ENCODE measurements at places on chromosomes 13 and 19.
A peak's percentile ranks its signal among the peaks of the same experiment; 100 is the strongest.

GRCh38 chr19:48806818-48807589 lies 3.8 kb downstream of the BCAT2 start:
- no peak for DNase-seq

DNA sequence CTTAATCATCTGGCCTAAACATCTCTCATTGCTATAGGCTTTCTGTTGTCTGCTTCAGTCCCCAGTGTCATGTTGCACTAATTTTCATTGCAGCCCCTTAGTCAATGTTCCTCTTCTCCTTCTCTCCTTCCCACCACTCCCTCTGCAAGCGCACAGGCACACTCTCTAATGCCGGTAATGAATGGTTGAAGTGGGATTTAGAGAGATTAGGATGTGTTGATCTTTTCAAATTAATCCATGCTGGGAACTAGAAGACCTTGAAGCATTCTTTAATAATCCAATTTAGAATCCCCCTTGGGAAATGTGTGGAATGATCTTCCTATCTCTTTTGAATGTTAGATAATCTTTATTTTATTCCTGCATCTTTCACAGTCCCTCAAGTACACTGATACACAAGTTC lies 33.2 kb upstream of the NDFIP2 start:
- DNase-seq, result no peak

GRCh38 chr19:31545777-31546176 lies 196.5 kb upstream of the TSHZ3 start:
- no peak for DNase-seq

- DNase-seq, result no peak
These were observed 7.1 kb upstream of the PNMA8A start for GRCh38 chr19:46478356-46478986.

DNA sequence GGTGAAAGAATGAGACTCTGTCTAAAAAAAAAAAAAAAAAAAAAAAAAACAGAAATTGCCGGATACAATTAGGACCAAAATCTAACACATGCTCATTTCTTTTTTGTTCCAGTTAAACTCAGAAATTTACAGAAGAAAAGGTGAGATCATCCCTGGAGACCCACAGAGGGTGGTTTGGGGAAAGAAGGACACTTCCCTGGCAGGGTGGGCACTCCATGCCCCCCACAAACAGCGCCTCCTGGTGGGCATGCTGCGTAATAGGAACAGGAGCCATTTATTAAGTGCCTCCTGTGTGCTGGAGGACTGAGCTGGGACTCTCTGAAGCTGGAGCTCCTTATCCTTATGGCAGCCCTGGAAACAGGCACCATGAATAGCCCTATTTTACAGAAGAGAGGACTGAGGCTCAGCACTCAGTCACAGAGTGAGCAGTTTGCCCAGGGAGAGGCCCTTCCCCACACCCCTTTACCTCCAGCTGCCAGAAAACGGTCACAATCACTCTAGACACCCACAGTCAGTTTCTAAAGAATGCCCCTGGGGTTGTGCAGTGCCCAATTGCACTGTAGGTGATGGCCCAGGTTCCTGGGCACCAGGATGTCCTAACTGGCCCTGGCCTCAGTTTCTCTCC lies 10.1 kb downstream of the C19orf38 start:
- no peak for DNase-seq

DNA sequence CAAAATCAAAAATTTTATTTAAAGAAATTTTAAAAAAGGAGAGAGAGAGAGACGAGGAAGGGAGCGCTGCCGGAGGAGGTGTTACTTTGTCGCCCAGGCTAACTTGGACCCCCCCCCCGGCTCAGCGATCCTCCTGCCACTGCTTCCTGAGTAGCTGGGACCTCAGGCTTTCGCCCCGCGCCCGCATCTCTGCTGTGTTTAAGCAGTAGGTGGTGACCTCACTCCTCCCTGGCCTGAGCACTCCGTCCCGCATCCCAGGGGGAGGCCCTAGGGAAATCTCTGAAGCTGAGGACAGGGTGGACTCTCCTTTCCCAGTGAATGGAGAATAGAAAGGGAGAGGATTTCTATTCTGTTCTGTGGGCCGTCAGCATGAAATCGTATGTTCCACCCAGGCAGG lies 485 bp upstream of the ZNF845 start:
- peak; percentile 5 for DNase-seq

GRCh38 chr13:28321756-28322155 lies 173.2 kb downstream of the FLT1 start:
- no peak for DNase-seq

DNA sequence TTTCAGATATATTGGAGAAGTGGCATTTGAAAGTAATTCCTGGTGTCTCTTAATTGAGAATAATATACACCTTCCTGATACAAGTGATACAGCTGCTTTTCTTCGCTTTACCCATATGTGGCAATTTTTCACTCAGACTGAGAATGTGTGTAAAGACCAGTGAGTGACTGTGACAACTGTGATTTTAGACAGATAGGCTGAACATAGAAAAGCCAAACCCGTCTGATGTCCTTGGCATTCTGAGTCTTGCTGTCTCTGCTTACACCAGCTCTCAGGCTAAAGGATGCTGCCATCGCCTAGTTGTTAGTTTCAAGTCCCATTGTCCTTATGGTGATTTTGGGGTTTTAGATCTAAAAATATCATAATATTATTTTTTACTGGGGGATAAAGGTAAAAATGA lies 492.6 kb downstream of the RFC3 start:
- DNase-seq, result no peak

- DNase-seq, result peak; percentile 62
These were observed 5.2 kb upstream of the LMNB2 start for GRCh38 chr19:2461751-2462634.

Data from activated T-cell treated with anti-CD3 and anti-CD28 coated beads, Interleukin-2, amount 50 U/mL, for 4 hours (primary cell).